ENCODE measurements at places on chromosomes 11 and 22. TPM values are rescaled to one million over a fixed set of nuclear protein-coding genes. Genes with fewer than 3 reads are reported as not detected.

Gene MICALL1
- 28.7 TPM for polyA plus RNA-seq

Gene APOL3
- polyA plus RNA-seq: 15.9 TPM

GRCh38 chr11:130455483-130456127, 7.2 kb downstream of the ADAMTS15 start:
- DNase-seq: no peak

DNA sequence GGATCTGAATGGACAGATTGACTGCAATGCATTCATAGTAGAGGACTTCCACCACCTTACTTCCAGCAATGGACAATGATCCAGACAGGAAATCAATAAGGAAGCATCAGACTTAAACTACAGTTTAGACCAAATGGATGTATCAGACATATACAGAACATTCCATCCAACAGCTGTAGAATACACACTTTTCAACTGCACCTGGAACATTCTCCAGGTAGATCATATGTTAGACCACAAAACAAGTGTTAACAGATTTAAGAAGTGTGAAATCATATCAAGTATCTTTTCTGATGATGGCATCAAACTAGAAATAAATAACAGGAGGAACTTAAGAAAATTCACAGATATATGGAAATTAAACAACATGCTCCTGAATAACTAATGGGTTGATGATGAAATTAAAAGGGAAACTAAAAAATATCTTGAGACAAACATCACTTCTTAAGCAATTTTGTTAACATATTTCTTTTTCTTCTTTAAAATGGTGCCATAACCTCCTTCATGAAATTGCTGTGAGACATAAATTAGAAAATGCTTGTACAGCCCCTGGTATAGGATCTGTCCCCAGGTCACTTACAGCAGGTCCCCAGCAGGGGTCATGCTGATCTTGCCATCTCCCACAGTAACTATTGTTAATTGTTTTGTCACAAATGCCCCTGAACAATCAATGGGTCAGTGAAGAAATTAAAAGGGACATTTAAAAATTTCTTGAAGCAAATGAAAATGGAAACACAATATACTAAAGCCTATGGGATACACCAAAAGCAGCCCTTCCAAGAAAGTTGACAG, 100.0 kb upstream of the OR4B1 start:
- DNase-seq: no peak

DNA sequence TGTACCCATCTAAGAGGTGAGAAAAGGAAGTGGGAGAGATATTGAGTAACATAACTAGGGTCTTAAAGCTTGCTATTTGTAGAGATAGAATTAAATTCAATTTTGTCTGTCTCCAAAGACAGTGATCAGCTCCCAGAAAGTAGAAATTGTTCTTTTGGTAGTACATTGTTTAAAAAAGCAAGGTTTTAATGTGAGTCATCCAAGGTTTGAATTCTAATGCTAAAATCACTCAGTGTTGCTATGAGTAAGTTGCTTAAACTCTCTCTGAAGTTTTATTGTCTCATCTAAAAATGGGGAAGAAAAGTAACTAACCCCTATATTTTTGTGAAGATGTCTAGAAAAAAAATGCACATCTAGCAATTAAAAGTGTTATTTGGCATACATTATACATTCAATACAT, 1004.5 kb upstream of the CCDC90B start:
- DNase-seq: no peak

DNA sequence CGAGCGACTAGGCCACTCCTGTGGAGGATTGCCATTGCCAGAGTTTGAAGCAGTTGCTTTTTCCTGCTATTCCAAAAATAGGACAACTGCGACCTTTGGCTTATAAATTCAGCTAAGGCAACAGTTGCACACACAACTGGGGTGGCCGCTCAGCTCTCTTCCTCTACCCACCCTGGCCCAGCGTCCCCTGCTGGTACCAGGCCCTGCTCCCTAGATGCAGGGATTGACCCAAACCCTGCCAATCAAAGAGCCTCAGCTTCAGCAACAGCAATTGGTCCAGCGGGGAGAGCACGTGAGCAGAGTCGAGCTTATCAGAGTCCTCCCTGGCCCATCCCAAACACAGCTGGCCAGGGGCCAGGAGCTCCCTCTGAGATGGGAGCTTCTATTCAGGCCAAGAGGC, 22.0 kb upstream of the CABP2 start:
- no peak for DNase-seq
